ENCODE measurements at places on chromosomes 12 and 14.

GRCh38 chr14:77065851-77066577, 32.0 kb upstream of the CIPC start:
- no peak for DNase-seq

DNA sequence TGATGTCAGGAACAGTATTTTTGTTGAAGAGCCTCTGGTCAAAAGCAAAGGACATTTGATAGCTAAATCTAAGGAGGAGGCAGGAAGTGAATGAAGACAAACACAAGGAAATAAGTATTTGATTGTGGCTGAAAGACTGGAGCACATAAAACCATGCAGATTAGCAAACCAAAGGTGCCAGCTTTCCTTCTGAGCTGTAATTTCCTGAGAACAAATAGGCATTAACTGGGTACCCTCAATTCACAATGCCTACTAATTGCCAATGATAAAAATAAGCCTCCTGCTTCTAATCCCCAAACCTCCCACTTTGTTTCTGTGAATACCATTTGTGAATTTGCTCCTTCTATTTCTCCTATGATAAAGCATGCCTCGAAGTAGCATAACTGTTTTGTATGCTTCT, 1279.6 kb upstream of the USP15 start:
- no peak for DNase-seq

DNA sequence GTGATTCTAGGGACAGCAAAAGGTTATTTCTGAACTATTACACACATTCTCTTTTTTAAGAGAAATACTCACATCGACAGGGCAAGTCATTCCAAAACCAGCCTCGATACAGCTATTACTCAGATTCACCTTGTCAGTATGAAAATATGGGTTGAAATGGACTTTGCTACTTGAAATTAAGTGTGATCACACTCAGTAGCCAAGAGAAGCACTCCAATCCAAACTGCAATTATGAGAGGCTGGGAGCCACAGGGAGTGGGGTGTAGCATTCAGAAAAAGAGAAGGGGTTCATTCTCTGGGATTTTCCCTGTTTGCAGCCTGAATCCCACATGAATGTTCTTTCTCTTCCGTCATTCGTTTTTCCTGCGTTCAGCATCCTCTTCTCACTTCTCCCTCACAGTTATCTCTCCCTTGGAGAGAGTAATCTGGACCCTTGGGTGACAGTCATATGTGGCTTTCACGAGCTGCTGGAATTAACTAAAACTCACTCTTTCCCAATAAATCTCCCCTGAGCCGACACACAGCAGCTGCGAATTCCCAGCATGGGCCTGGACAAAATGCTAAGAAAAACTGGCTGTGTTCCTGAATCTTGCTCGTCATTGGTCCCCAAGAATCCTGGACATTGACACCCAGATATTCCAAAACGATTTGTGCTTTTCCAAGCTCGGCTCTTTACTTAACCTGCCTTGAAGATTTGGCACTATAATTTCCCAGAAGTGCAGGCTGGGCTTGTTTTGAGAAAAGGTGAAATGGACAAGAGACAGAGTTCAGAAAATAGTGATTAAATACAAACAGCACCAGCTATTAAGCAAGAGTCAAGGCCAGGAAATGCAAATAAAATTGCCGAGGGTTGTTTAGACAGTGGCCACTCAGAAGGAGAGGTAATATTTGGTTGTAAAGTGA, 199.5 kb upstream of the PLEKHG7 start:
- no peak for DNase-seq

DNA sequence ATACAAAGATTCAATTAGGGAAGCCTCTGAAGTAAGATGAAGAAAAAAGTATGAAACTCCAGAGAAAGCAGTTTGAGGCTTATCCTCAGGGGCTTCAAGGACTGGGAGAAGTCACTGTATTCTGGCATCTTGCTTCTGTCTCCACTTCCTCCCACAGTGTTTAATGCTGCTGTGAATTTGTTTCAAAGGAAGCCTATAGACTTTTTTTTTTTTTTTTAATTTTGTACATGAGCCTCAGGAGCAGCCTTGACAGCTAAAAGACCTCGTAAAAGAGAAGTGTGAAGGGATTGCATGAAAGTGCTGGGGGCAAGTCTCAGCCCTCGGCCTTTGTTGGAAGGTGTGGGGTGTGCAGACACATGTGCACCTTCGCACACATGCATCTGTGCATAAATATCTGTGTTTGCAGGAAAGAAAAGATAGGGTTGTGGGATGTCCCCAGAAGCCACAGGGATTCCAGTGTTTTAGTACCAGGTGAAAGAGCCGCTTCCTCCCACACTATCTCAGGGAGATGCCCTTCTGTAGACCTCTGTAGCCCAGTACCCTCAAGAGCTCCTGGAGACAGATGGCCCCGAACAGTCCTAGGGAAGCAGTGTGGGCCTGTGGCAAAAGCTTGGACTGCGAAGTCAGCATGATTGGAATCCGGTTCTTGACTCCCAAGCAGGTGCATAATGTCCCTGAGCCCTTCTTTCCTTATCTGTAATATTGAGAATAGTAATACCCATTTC, 193.5 kb upstream of the BCL2L14 start:
- DNase-seq: no peak

DNA sequence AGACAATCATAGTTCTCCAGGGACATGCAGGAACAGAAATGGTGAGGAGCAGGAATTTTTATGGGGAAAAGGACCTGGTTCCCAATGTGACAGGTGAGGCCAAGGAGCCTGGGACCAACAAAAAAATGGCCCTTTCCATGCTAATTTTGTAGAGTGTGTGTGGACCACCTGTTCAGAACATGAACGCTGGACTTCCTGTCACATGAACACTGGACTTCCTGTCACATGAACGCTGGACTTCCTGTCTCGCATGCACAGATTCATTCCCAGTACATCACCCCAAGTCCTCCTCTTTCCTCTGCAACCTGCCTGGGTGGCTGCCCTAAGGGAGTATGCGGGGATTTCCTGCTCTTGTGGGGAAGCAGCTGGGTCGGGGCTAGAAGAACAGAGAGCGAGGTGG, 10.1 kb downstream of the FGF6 start:
- DNase-seq: no peak

- no peak for DNase-seq
These were observed 772 bp downstream of the SCARB1 start for GRCh38 chr12:124862768-124863415.

DNA sequence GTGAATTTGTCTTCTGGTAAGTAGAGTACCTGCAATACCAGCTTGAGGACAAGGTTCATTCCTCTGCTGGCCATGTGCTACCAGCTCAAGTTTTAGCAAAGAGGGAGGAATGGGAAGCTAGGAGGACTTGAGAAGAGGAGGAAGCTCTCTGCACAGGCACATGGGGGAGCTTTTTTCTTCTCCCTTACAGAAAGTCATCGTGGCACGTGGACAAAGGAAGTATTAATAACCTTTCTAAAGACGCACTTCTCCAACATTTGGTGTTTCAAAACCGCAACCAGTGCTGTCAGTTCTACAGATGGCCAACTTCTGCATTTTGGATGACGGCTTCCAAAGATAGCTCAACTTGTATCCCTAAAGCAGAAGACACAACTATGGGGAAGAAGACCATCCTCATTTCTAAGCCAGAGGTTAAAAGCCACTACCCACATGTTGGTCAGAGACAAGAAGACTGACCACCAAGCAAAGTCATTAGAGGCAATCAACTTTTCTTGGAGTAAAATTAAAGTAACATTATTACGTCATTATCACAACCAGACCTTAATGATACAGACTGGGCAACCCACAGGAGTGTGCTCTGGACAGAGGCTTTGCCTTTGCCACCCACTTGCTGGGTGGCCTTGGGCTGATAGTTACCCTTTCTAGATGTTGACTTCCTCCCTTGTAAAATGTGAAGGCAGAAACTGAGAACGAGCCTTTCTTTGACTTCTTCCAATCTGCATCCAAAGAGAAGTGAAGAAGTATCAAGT, 12.3 kb upstream of the TMED10 start:
- DNase-seq: no peak
